ENCODE measurements at places on chromosomes 16 and 17.

- DNase-seq = no peak
These were observed 5.3 kb upstream of the ERBB2 start for GRCh38 chr17:39694593-39694992.

DNA sequence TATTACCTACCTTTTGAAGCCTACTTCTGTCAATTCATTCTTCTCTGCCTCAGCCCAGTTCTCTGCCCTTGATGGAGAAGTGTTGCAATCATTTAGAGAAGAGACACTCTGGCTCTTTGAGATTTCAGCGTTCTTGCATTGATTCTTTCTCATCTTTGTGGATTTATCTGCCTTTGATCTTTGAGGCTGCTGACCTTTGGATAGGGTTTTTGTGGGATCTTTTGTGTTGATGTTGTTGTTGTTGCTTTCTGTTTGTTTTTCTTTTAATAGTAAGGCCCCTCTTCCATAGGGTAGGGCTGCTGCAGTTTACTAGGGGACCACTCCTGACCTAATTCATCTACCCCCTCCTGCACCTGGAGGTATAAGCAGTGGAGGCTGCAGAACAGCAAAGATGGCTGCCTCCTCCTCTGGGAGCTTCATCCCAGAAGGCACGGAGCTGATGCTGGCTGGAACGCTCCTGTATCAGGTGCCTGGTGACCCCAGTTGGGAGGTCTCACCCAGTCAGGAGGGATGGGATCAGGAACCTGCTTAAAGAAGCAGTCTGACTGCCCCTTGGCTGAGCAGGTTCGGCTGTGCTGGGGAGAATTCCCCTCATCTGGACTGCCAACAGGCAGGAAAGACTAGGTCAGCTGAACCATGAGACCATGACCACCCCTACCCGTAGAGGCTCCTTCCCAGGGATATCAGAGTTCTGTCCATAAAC lies 28.0 kb downstream of the NFATC3 start:
- DNase-seq = no peak

GRCh38 chr17:58277107-58277801 lies 3.5 kb downstream of the MPO start:
- DNase-seq = no peak

GRCh38 chr16:78490431-78490830 lies 391.0 kb downstream of the WWOX start:
- DNase-seq = no peak
